ENCODE measurements at places on chromosomes 12 and 14.

DNA sequence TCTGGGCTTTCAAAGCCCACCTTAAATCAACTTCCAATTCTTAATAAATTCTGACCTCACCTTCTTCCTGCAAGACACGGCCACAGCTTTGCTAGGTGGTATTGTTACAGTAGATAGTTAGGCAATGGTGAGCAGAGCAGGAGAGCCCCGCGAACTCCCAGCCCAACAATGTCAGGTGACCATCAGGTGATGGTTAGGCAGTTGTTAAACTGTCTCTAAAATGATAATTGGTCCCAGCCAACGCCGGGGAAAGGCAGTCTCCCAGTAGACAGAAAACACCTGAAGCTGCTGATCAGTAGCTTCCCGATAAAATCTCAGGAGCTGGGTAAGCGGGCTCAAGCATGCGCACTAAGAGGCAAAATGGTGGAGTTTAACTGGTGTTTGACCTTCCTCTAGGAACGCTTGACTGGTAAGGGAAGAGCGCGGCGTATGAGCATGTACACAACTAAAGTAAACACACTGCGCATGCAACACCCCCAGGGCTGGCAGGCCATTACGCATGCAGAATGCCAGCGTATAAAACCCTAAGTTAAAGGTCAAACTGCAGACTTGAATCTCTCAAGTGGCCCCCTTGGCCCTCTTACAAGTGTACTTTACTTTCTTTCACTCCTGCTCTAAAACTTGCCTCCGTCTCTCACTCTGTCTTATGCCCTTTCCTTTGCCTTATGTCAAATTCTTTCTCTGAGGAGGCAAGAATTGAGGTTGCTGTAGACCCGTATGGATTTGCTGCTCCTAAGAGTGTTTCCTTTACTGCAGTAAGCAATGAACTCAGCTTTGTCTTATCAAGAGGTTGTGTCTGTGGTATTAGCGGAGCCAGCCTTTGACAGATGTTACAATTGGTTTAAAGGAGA is 113.5 kb downstream of the C12orf75 start:
- H3K36me3 ChIP-seq: no peaks in the 10 kb centered on the region
- no peak overlapping the region for H3K27ac ChIP-seq
- H3K4me1 ChIP-seq: no peaks in the 10 kb centered on the region
- H3K4me3 ChIP-seq: no peak overlapping the region
- H3K27me3 ChIP-seq: peaks cover 37% of the 10 kb centered on the region

GRCh38 chr12:66398931-66399910 is 96.9 kb downstream of the HELB start:
- peaks cover 9% of the 10 kb centered on the region for H3K27me3 ChIP-seq
- H3K4me1 ChIP-seq: peaks cover 13% of the 10 kb centered on the region
- no peak overlapping the region for H3K4me3 ChIP-seq
- H3K27ac ChIP-seq: no peak overlapping the region
- peak; percentile 46 for DNase-seq
- no peaks in the 10 kb centered on the region for H3K36me3 ChIP-seq

DNA sequence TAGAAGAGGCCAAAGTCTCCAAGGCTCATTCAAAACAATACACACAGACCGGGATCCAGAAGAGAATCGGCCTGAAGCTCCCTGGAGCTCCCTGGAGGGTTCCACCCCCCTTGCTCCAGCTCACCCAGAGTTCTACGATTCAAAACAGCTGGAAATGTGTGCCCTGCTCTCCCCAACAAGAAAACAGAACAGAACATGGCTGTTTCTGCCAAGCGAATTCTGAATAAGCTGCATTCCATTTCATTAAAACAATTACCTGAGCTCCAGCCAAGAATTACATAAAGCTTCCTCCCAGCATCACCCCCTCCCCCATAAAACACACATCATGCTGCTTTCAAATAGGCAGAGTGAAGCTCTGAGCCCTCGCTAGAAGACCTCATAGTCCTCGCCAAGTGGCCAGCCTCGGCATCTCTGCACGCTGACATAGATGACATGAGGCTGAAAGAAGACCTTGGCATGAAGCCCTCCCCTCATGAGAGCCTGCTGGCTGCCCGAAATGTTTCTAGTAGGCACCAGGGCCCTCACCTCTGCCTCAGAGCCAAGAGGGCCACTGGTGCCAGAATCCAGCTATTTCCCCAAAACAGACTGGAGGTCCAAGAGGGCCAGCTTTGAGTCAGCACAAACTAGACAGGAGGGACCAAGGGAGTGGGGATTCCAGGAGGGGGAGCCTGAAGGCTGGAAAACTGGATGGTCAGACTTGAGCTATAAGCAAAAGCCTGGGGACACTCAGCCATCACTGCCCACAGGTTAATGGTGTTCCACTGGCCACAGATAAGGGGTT is 8.3 kb downstream of the PXN start:
- H3K27ac ChIP-seq: no peak overlapping the region
- no peaks in the 10 kb centered on the region for H3K27me3 ChIP-seq
- H3K4me3 ChIP-seq: no peak overlapping the region

- DNase-seq: no peak
- no peak overlapping the region for H3K4me3 ChIP-seq
- H3K36me3 ChIP-seq: no peaks in the 10 kb centered on the region
- no peaks in the 10 kb centered on the region for H3K4me1 ChIP-seq
- H3K27ac ChIP-seq: no peak overlapping the region
These were observed 7.2 kb downstream of the PDE3A start for GRCh38 chr12:20375560-20375959.

GRCh38 chr12:104026841-104027599 is 23.0 kb downstream of the GLT8D2 start:
- no peak overlapping the region for H3K4me3 ChIP-seq
- H3K36me3 ChIP-seq: no peaks in the 10 kb centered on the region
- no peaks in the 10 kb centered on the region for H3K4me1 ChIP-seq
- peaks cover 37% of the 10 kb centered on the region for H3K27me3 ChIP-seq
- H3K27ac ChIP-seq: no peak overlapping the region

- H3K27me3 ChIP-seq: peaks cover 4% of the 10 kb centered on the region
- no peaks in the 10 kb centered on the region for H3K36me3 ChIP-seq
- no peak overlapping the region for H3K27ac ChIP-seq
- no peaks in the 10 kb centered on the region for H3K4me1 ChIP-seq
These were observed 3.5 kb upstream of the FAM181A start for GRCh38 chr14:93923626-93924025.

DNA sequence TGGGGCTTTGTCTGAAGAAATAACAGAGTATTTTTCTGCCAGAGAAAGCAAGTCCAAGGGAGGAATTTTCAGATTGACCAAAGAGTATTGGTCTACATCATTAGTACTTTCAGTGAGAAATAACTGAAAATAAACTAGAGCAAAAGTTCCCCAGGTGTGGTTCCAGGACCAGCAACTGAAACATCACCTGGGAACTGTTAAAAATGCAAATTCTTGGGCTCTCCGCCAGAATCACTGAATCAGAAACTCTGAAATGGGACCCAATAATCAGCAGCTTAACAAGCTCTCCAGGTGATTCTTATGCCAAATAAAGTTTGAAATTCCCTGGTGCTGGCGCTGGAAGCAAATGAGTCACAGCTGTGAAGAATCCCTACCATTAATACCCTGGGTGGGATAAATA is 52.1 kb downstream of the EIF2S3B start:
- H3K36me3 ChIP-seq: peaks cover 67% of the 10 kb centered on the region
- H3K4me3 ChIP-seq: peak overlapping the region; percentile 82
- peaks cover 56% of the 10 kb centered on the region for H3K4me1 ChIP-seq

- H3K36me3 ChIP-seq: peaks cover 65% of the 10 kb centered on the region
- peak; percentile 79 for DNase-seq
- H3K4me3 ChIP-seq: no peak overlapping the region
- peaks cover 82% of the 10 kb centered on the region for H3K4me1 ChIP-seq
- no peaks in the 10 kb centered on the region for H3K27me3 ChIP-seq
- peak overlapping the region; percentile 77 for H3K27ac ChIP-seq
These were observed 69.3 kb downstream of the RIN3 start for GRCh38 chr14:92582706-92583452.

DNA sequence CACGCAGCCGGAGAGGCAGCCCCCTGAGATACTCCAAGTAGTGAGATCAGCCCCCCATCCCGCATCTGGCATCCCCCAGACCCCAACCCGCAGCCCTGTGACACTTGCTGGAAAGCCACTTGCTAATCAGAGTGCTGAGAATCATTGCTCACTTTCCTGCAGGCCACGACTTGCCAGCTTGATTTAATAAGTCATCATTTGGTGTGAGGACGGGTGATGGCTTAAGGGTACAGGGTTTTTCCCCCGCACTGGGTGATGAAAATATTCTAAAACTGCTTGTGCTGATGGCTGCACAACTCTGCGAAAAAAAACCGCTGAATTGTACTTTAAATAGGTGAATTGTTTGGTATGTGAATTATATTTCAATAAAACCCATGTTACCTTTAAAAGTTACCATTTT is 171.2 kb downstream of the FOXN3 start:
- DNase-seq: no peak
- no peak overlapping the region for H3K4me3 ChIP-seq
- H3K36me3 ChIP-seq: peaks cover 10% of the 10 kb centered on the region
- H3K4me1 ChIP-seq: peaks cover 22% of the 10 kb centered on the region
- H3K27ac ChIP-seq: no peak overlapping the region
- H3K27me3 ChIP-seq: no peaks in the 10 kb centered on the region

DNA sequence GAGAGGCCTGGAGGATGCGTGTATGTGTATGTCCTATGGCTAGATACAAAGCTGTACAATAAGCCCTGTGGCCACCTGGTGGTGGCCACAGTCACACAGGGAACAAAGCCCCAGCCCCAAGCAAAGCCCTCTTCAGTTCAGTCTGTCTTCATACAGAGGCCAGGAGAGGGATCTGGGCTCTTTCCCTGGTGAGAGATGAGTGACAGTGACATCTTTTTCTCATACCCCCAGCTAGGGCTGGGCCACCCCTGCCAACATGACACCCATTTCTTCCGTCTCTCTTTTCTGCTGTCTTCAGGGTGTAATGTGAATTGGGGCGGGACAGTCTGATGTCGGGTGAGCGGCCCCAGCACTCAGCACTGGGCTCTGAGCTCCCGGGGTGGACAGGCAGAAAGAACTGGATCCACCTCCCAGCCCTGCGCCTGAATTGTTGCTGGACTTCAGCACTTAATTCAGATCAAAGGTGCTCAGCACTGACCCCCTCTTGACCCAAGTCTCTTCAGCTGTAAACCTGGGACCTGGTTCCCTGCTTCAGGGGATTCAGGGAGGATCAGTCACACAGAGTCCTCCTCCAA is 59.8 kb downstream of the SERPINA3 start:
- no peaks in the 10 kb centered on the region for H3K36me3 ChIP-seq
- peak; percentile 31 for DNase-seq
- H3K4me1 ChIP-seq: no peaks in the 10 kb centered on the region
- peaks cover 9% of the 10 kb centered on the region for H3K27me3 ChIP-seq
- no peak overlapping the region for H3K4me3 ChIP-seq

DNA sequence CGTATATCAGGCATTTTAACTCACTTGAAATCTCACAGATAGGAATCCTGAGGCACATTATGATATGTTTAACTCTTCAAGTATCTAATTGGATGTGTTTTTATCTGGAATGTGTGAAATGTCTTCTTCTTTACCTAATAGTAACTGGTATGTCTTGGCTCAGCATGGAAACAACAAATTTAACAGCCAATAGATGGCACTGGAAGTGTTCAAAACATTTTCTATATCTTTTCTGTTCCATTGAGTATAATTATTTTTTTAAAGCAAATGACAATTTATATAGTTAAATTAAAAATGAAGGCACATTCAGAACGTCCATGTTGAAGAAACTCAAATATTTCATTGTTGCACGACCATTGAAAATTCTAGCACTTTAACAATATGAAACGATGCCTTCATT is 164.6 kb upstream of the SLC16A7 start:
- no peak overlapping the region for H3K27ac ChIP-seq
- H3K4me1 ChIP-seq: no peaks in the 10 kb centered on the region
- no peak overlapping the region for H3K4me3 ChIP-seq
- no peaks in the 10 kb centered on the region for H3K27me3 ChIP-seq
- no peak for DNase-seq

DNA sequence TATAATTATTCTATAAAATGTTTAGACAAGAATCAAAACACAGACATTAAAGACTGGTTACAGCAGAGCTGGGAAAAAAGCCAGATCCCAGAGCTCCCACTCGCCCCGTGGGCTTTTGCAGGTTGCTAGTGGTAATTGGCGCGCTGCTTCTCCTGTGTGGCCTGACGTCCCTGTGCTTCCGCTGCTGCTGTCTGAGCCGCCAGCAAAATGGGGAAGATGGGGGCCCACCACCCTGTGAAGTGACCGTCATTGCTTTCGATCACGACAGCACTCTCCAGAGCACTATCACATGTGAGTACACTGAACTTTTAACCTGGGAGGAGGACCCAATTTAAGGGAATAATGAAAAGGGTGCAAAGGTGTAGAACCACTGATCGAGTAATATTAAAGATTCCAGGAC is 7.5 kb downstream of the TMEM52B start:
- H3K27ac ChIP-seq: no peak overlapping the region
- H3K4me1 ChIP-seq: peaks cover 7% of the 10 kb centered on the region
- H3K36me3 ChIP-seq: no peaks in the 10 kb centered on the region
- DNase-seq: no peak
- H3K4me3 ChIP-seq: no peak overlapping the region

DNA sequence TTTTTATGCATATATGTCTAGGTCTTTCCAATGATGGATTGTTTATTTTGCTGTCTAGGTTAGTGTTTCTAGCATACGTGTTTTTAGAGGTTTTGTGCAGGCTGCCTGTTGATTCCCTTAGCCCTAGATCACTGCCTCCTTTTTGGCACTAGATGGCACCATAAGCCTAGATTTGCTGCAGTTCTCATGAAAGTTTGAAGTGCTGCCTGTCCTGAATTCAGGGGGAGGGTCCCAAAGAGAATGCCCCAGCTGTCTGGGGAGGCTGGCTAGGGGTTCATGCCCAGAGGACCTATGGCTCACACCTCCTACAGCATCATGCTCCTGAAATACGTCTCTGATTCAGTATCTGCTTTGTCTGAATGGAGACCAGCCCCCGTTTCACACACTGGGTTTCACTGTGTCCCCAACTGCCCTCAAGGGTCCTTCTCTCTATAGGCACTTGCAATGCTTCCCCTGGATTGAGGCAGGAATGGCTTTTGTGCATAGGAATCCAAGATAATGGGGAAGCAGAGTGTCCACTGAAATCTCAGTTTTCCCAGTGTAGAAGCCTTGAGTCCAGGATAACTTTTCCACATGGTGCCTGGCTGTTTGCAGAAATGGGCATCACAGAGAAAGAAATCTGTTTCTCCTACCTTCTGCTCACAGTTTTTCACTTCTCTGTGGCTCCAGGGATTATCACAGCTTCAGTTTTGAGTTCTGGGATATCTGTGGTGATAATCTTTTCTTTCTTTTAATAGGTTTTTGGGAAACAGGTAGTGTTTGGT is 14.2 kb upstream of the TXNRD1 start:
- H3K4me1 ChIP-seq: peaks cover 6% of the 10 kb centered on the region
- H3K27ac ChIP-seq: no peak overlapping the region
- DNase-seq: peak; percentile 62

DNA sequence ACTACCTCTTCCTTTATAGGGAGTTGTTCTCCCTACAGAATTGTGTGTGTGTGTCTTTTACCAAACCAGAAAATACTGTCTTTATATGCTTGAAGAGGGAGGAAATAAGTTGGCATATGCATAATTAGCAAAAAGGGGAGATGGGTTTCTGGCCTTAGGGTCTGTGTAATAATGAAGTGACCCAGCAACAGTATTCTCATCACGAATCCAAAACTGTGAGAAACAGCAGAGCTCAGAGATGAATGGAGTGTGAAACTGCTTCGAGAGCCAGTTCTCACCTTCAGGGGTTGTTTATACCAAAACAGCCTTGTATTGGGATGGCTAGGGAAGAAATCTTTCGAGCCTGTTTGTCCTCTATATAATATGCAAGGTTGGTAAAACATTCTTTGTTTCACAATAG is 227.5 kb downstream of the MON2 start:
- DNase-seq: no peak
- no peak overlapping the region for H3K27ac ChIP-seq
- peaks cover 4% of the 10 kb centered on the region for H3K36me3 ChIP-seq
- peaks cover 16% of the 10 kb centered on the region for H3K27me3 ChIP-seq
- H3K4me3 ChIP-seq: no peak overlapping the region
